ENCODE measurements at places on chromosomes 1 and 21. TPM values are rescaled to one million over a fixed set of nuclear protein-coding genes. Genes with fewer than 3 reads are reported as not detected.

Gene CEP85
- total RNA-seq, result 32.5 TPM

Gene STUM
- total RNA-seq, result not detected

Gene GABPA
- 22.6 TPM for total RNA-seq

Gene PRR9
- not detected for total RNA-seq

Gene NTMT2
- total RNA-seq, result not detected

Gene ALX3
- not detected for total RNA-seq

Gene TMEM125
- total RNA-seq, result not detected

Gene CHD5
- 0.78 TPM for total RNA-seq
